Caki2 (cell line): ENCODE measurements at places on chromosomes 4 and X.

DNA sequence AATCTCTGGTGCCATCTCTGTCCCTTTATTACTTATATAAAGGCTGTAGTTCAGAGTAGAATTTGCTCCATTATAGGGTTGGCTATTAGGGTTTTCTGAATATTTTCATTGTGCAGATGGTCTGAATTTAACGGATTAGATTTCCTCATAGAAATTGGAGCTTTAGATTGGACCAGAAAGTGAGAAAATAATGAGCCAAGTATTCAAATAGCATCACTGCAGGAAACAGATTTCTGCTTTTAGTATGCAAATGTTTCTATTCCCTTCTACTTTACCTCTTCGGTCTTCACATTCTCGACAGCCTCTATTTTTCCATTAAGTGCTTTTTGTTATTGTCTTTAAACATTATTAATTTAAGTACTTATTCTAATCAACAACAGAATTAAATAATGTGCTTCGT lies 55.4 kb downstream of the TRIM2 start:
- no peak for DNase-seq

GRCh38 chr4:99506781-99507180 lies 4.0 kb upstream of the C4orf17 start:
- no peak for DNase-seq

GRCh38 chr4:43853565-43854264 lies 594.9 kb downstream of the KCTD8 start:
- no peak for DNase-seq

DNA sequence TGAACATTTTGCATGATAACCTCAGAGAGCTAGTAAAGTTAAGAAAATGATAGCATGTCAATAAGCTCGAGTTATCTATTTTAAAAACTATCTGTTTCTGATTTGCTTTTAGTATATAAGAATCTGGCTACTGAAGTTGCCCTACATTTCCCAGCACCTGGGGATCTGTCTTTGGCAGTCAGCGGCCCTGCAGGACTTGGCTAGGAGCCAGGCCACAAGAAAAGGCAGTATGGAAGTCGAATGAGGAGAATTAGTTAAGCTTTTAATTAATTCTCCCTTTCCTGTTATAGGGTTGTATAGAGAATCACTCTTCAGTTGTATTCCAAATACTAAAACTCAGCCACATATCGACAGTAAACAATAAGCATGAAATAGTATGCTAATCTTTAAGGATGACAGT lies 22.7 kb downstream of the POU4F2 start:
- DNase-seq = no peak
